CD4-positive, alpha-beta T cell treated with Interleukin-10 for 1 hour (primary cell): ENCODE measurements at places on chromosomes 13 and 19.
A peak's percentile ranks its signal among the peaks of the same experiment; 100 is the strongest.

DNA sequence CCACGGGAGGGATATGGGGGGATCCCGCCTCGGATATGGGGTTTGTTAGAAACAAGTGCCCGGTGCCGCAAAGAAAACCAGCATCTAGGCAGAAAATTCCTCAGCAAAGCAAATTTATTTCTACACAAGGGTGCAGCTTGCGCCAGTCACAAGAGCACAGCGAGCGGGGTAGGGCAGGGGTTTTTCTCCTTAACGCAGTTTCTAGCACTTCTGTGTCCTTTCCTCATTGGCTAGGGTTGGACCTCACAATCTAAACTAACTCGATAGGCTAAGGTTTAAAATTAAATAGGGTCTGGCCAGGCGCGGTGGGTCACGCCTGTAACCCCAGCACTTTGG is 595 bp downstream of the ZNF440 start:
- DNase-seq = no peak

DNA sequence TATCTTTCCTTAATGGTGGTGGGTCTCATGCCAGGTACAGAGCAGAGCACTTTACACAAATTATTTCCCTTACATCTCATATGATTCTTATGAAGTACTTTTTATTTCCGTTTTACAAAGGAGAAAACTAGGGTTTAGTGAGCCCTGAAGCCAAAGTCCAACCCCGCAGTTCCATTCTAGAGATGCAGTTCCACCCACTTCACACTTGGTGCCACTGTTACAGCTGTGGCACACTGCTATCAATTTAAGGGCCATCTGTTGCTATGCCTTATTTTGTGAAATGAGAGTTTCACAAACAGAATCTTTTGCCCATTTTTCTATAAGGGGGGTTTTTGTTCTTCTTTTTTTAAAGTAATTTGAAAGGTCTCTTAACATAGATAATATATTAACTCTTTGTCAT is 12.9 kb downstream of the MIPEP start:
- no peak for DNase-seq

GRCh38 chr19:1252821-1253513 is 4.6 kb downstream of the MIDN start:
- DNase-seq = peak; percentile 86

DNA sequence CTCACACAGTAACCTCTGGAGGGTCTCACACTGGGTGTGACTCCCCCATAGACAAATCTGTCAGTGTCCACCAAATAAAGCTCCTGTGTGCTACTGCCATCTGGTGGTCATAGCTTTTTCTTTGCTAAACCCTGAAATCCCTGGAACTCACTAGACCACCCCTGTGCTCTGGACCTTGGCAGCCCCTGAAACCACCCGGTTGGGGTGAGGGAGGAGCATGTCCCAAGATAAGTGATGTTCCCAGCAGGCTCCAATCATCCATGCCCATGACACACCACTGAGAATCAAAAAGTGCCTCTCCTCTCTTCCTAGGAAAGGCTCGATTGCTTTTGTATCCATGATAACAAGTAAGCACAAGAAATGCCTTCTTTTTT is 6.5 kb upstream of the HSD17B14 start:
- DNase-seq = peak; percentile 69

DNA sequence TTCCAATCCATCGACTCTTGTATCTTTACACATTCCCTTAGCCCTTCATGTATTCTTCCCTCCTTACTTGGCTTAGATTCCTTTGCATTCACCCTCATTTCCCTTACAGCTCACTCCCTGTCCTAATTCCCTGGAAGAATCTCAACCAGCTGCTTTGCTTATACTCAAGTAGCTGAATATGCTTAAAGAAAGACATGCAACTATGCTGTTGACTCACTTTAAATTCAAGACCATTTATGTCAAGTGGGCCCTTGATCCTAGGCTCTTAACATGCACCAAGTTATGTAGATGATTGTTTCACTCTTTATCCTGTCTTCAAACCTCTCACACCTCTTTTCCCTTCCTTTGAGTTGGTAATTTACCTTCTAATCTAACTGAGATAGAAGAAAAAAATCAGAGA is 7.4 kb downstream of the CCDC122 start:
- DNase-seq = no peak

DNA sequence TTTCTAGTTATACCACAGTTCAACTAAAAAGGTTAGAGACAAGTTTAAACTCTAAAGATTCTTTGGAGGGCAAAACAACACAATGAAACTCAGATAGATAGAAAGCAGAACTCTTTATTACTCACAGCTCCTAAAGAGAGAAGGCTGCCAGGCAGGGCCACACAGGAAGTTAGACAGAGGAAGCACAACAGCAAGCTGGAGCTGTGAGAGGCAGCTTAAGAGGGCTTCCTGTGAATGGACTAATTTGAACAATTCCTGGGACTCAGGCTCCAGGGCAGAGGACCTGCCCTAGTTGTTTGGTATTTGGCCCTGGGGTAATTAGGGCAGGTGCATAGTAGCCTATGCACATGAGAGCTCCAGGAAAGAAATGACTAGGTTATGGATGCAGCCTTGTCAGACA is 803.6 kb downstream of the DIAPH3 start:
- DNase-seq = no peak

GRCh38 chr13:106489849-106490568 is 45.5 kb downstream of the EFNB2 start:
- no peak for DNase-seq

GRCh38 chr13:27112006-27112405 is 59.6 kb downstream of the USP12 start:
- DNase-seq = no peak

DNA sequence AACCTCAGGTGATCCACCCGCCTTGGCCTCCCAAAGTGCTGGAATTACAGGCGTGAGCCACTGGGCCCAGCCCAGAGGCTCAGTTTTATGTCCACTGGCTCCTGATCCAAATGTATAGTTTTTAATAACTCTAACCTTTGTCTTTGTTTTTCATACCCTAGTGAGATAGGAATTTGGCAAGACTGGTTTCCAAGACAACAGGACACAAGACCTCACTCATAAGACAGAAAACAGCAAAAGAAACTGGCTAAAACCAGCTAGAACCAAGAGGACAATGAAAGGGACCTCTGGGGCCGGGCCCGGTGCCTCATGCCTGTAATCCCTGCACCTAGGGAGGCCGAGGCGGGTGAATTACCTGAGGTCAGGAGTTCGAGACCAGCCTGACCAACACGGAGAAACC is 27.6 kb downstream of the CPT1C start:
- no peak for DNase-seq

DNA sequence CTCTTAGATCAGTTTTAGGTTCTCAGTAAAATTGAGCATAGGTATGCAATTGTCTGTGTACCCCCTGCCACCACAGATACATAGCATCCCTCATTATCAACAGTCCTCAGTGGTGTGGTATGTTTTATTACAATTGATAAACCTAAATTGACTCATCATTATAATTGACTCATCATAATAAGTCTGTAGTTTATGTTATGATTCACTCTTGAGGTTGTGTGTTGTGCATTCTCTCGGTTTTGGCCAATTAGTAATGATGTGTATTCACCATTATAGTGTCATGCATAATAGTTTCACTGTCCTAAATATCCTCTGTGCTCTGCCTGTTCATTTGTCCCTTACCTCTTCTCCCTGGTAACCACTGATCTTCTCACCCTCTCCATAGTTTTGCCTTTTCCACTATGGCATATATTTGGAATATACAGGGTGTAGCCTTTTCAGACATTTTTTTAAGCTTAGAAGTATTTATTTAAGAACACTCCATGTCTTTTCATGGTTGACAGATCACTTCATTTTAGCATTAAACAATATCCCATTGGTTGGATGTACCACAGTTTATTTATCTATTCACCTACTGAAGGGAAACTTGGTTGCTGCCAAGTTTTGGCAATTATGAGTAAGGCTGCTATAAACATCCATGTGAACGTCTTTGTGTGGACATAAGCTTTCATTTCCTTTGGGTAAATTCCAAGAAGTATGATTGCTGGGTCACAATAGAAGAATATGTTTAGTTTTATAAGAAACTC is 1620.6 kb upstream of the MIR17HG start:
- no peak for DNase-seq

GRCh38 chr13:30058429-30058828 is 208.0 kb upstream of the UBL3 start:
- DNase-seq = no peak

DNA sequence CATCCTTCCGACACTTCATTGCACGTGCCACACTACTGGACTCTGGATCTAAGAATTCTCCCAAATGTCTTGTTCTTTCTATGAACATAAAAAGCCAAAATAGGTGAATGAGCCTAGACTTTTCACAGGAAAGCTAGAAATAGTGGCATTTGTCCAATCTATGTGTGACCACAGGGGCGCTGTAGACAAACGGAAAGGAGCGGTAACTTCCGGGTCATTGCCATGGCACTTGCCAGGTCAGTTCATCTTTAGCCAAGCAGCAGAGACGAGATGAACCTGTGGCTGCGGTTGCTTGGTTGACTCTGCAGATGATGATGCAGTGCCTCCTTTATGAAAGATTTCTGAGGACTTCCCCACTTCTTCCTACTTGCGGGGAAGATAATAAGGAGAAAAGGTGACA is 65.6 kb downstream of the ADGRE1 start:
- DNase-seq = no peak

GRCh38 chr13:107867701-107868661 is 347.4 kb downstream of the LIG4 start:
- no peak for DNase-seq
